Thymus (tissue), 14 donors: ENCODE measurements at places on chromosomes 5 and 9.

DNA sequence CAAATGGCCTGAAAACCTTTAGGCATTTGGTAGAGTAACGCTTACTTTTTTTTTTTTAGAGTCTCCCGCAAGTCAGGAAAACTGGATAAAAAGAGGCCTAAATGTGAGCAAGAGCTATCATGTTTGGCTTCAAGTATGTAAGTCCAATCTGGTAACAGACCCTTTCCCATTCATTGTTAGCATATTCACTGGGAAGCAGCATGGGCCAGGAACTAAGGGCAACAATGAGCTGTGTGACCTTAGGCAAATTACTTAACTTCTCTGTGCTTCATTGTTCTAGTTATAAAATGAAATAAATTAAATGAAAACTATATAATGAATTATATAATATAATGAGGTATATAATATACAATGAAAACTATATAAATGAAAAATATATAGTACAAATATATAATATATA lies 114.3 kb upstream of the PCA3 start:
- DNase-seq: no peak

DNA sequence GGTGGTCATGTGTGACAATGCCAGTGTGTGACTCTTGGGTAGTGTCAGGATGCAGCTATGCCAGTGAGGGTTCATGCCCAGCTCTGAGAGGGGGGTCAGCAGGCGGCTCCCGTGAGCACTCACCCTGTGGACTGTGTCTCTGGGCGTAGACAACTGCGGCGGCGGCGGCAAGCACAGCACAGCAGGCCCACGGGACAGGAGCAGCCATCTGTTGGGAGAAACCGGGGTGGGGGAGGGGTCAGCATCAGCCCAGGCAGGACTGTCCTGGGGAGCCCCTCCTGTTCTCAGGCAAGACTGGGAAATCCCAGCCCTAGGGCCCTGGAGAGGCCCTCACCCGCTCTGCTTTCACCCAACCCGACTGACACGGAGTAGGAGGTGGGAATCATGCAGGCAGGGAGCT lies 20.8 kb downstream of the CNTFR start:
- no peak for DNase-seq

DNA sequence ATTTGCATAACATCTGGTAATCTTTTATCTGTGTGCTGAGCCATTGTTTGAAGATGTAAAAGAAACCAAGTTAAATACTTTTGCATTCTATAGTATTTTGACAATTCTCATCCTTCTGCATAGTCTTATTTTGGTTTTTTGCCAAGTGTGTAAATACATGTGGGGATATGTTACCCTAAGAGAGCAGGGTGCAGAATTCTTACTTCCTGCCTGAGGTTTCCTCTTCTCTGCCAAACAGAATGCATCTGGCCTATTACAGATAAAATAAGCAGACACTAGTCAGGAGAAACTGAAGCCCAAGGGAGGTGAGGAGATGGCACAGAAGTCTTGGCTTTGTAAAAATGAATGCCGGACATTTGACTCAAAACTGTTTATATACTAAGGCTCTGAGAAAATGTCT lies 462.1 kb downstream of the TMEM38B start:
- no peak for DNase-seq

- no peak for DNase-seq
Measured at GRCh38 chr5:93831449-93831848, 90.0 kb upstream of the POU5F2 start.

GRCh38 chr5:95081500-95081960 lies 203.4 kb downstream of the MCTP1 start:
- DNase-seq: peak; percentile 73

DNA sequence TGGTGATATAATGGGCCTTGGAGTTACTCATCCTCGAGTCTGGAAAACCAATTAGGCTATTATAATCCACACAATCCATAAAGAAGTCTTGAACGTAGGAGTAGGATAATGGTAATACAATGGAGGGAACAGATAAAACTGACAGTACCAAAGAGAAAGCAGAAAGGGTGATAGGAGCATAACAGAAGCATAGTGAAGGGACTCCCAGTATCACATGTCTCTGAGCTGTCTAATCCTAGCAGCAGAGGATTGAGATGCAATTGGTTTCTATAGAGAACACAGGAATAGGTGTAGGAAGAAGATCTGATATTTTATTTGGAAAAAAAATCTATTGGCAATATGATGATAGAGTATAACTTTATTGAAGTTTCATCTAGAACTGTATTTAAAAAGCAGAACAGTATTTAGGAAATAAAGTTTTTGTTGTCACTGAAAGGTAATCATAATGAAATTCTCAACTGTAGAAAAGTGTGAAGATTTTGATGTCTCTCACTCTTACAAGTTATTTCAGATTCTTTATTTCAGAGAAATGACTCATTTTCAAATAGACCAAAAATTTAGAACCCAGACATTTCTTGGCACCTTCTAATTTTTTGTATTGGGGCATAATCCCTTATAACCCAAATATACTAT lies 25.4 kb downstream of the SRFBP1 start:
- DNase-seq: no peak

GRCh38 chr5:119292701-119293515 lies 62.9 kb upstream of the TNFAIP8 start:
- no peak for DNase-seq

DNA sequence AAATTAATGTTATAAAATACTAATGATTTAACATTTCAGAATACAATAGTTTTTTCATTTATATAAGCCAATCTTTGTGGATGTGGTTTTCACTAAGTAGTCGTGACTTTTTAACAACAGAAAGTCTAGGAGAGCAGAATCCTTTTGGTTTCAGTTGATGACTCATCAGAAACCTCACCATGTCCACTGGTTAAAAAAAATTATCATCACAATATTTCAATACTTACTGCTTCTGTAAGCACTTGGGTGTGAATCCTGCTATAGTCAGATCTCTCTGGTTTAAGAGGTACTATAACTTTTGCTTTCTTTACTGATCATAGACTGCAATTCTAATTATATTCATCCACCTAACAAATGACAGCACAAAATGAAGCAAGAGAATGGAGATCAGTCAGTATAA lies 77.2 kb downstream of the MRPS30 start:
- no peak for DNase-seq

GRCh38 chr9:38707885-38708637 lies 11.9 kb downstream of the FAM240B start:
- no peak for DNase-seq
